ENCODE measurements at places on chromosomes 4 and X.
A peak's percentile ranks its signal among the peaks of the same experiment; 100 is the strongest.

- no peak for DNase-seq
Measured at GRCh38 chrX:6685489-6685888, 150.6 kb upstream of the VCX3A start.

- no peak for DNase-seq
Measured at GRCh38 chr4:169573889-169574288, 38.5 kb downstream of the NEK1 start.

- no peak for DNase-seq
Measured at GRCh38 chr4:181939199-181939945, 303.8 kb upstream of the TENM3 start.

GRCh38 chr4:171857302-171858012 is 44.3 kb downstream of the GALNTL6 start:
- peak; percentile 32 for DNase-seq
